ENCODE measurements at places on chromosomes 3 and 15.

GRCh38 chr3:134768116-134768515 is 26.9 kb upstream of the EPHB1 start:
- no peak for DNase-seq

- DNase-seq = no peak
These were observed 137.4 kb upstream of the SGO1 start for GRCh38 chr3:20323307-20323927.

GRCh38 chr15:85899927-85900326 is 105.2 kb upstream of the KLHL25 start:
- DNase-seq = no peak

- no peak for DNase-seq
These were observed 173.8 kb downstream of the RPLP1 start for GRCh38 chr15:69626095-69627066.

DNA sequence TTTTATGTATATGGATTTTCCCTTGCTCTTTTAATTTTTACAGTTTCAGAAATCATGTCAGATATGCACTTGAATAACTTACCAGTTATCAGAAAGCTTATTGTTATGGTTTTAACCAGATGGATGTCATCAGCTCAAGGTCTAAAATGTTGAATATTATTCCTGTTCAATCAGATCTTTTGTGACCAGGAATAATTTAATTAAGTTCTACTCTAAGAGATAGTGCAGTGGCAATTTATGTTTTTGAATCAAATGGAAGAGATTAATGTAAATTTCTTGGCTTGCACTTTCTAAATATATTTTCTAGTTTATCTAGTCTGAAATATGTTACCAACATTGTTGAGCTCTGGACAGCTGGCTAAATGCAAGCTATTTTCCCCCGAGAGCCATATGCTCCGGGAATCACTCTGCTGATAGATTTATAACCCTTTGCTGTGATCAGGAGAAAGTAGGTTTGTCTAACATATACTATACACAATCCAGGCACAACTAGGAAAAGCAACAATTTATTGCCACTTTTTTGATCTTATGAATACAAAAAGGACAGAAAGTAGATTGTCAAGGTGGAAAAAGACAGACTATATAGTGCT is 76.8 kb upstream of the CD96 start:
- no peak for DNase-seq

- DNase-seq = peak; percentile 81
These were observed 210.8 kb downstream of the GAP43 start for GRCh38 chr3:115834068-115834467.

GRCh38 chr3:12999147-13000140 is 73.8 kb downstream of the IQSEC1 start:
- peak; percentile 30 for DNase-seq

- peak; percentile 43 for DNase-seq
These were observed 181.2 kb downstream of the WNT5A start for GRCh38 chr3:55305696-55306485.

- DNase-seq = no peak
These were observed 189.2 kb downstream of the CADM2 start for GRCh38 chr3:85148036-85148435.

DNA sequence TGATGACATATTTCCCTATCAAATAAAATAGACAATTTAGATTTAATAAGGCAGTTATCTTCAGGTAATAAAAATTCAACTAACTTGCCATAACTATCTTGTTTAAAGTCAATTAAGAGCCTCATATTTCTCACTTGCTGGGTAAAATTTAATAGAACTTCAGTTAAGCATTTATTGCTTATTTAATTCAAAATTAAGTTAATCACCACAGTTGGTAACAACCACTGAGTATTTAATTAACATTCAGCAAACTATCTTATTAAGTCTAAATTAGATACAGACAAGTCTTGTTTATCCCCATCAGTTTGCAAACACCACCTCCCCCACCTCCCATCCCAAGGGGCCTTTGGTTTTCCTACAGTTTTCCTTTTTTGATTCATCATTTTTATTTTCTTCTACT is 14.7 kb downstream of the LPP start:
- no peak for DNase-seq

GRCh38 chr3:80526153-80526552 is 758.4 kb upstream of the ROBO1 start:
- no peak for DNase-seq

GRCh38 chr15:44250566-44251205 is 37.8 kb upstream of the GOLM2 start:
- no peak for DNase-seq

DNA sequence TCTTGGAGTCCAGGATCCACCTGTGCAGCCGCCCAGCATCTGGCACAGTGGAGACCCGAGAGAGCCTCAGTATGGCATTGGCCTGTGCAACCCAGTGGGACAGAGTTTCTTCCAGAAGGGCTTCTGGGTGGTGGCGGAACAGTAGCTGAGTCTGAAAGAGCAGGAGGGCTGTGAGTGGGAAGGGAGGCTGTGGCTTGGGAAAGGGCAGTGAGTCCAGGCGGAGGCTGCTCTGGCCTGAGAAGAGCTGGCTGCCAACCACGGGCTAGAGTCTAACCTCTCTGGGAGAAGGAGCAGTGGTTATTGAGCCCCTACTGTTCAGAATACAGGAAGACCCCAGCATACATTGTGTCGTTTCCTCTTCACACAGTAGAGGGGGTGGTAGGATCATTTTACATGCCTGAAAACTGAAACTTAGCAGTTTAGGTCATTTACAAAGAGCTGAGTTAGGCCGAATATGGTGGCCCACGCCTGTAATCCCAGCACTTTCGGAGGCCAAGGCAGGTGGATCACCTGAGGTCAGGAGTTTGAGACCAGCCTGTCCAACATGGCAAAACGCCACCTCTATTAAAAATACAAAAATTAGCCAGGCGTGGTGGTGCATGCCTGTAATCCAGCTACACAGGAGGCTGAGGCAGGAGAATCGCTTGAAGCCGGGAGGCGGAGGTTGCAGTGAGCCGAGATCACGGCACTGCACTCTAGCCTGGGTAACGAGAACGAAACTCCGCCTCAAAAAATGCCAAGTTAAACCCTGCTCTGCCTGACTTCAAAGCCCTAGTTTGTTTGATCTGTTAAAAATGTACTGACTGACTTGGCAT is 3.2 kb downstream of the AEN start:
- peak; percentile 64 for DNase-seq

- DNase-seq = no peak
These were observed 445.7 kb upstream of the CDIN1 start for GRCh38 chr15:36133742-36134141.

GRCh38 chr15:64701482-64702184 is 73.8 kb downstream of the RBPMS2 start:
- no peak for DNase-seq

GRCh38 chr15:45112591-45113379 is 1.2 kb downstream of the DUOX2 start:
- no peak for DNase-seq

GRCh38 chr15:43954181-43954621 is 127.4 kb downstream of the WDR76 start:
- peak; percentile 58 for DNase-seq

- DNase-seq = peak; percentile 2
These were observed 3.7 kb downstream of the MDFIC2 start for GRCh38 chr3:70308760-70309159.

- DNase-seq = no peak
These were observed 4.6 kb downstream of the ALAS1 start for GRCh38 chr3:52202384-52203077.

GRCh38 chr3:9669720-9670432 is 20.6 kb downstream of the MTMR14 start:
- no peak for DNase-seq

- DNase-seq = peak; percentile 36
These were observed 17.5 kb downstream of the RGMA start for GRCh38 chr15:93071469-93071936.

- no peak for DNase-seq
These were observed 961.7 kb downstream of the FHIT start for GRCh38 chr3:60289341-60290121.

GRCh38 chr15:68749365-68749764 is 71.3 kb downstream of the ANP32A start:
- no peak for DNase-seq

- DNase-seq = no peak
These were observed 2.7 kb upstream of the ANKRD63 start for GRCh38 chr15:40285554-40286011.

DNA sequence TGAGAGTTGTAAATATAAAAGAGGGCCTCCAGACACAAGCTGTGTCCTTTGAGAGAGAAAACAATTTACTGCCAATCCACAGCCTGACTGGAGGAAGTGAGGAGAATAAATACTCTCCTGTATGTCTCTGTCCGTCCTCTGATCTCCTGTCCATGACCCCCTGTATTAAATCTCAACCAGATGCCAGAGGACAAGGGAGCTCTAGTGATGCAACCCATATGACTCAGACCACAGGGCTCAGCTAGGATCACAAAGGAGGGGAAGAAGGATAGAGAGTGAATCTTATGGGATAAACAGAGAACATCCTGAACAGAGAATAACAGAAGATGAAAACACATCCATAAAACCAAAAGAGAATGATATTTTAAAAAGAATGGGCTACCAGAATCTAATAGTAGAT is 482.6 kb downstream of the PLOD2 start:
- peak; percentile 69 for DNase-seq

GRCh38 chr3:196175722-196176121 is 35.5 kb downstream of the ZDHHC19 start:
- DNase-seq = no peak

GRCh38 chr3:106058475-106058874 is 189.7 kb upstream of the CBLB start:
- DNase-seq = no peak

- DNase-seq = no peak
These were observed 50.8 kb downstream of the SEMA3G start for GRCh38 chr3:52393959-52394670.
